Adrenal gland (tissue), 19 donors: ENCODE measurements at places on chromosomes 1 and 21.

GRCh38 chr1:154405747-154406571 lies 816 bp downstream of the IL6R start:
- H3K4me3 ChIP-seq: peak overlapping the region; percentile 80
- H3K4me1 ChIP-seq: peaks cover 24% of the 10 kb centered on the region
- peak overlapping the region; percentile 99 for H3K27ac ChIP-seq
- no peaks in the 10 kb centered on the region for H3K27me3 ChIP-seq
- peak; percentile 96 for DNase-seq

DNA sequence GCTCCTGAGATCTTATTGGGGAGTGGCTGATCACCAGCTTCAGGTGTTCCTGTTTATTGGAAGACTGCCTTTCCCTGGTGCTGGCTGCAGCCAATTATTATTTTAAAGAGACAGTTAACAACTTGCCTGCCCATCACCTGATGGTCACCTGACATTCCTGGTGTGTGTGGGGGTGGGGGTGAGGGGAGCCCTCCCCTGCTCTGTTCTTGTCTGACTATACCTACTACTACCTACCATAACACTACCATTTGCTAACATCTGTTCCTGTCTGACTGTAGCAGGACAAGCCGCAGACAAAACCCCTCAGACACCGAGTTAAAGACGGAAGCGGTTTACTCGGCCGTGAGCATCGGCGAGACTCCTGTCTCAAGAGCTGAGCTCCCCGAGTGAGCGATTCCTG lies 54.9 kb upstream of the NBPF3 start:
- no peaks in the 10 kb centered on the region for H3K4me1 ChIP-seq
- no peak for DNase-seq
- H3K4me3 ChIP-seq: no peak overlapping the region

- H3K27ac ChIP-seq: no peak overlapping the region
- no peaks in the 10 kb centered on the region for H3K27me3 ChIP-seq
- no peak for DNase-seq
- H3K4me1 ChIP-seq: no peaks in the 10 kb centered on the region
- no peak overlapping the region for H3K4me3 ChIP-seq
- no peaks in the 10 kb centered on the region for H3K36me3 ChIP-seq
These were observed 4.1 kb downstream of the MYBPH start for GRCh38 chr1:203171341-203172183.

GRCh38 chr1:158150523-158150922 lies 30.2 kb upstream of the CD1D start:
- no peaks in the 10 kb centered on the region for H3K36me3 ChIP-seq
- DNase-seq: no peak

- DNase-seq: no peak
- no peak overlapping the region for H3K27ac ChIP-seq
- H3K4me1 ChIP-seq: no peaks in the 10 kb centered on the region
- H3K27me3 ChIP-seq: no peaks in the 10 kb centered on the region
- no peak overlapping the region for H3K4me3 ChIP-seq
These were observed 56.9 kb upstream of the IVNS1ABP start for GRCh38 chr1:185373813-185374529.

GRCh38 chr1:209626346-209627026 lies 25.7 kb downstream of the LAMB3 start:
- no peaks in the 10 kb centered on the region for H3K27me3 ChIP-seq
- no peak overlapping the region for H3K4me3 ChIP-seq
- H3K36me3 ChIP-seq: no peaks in the 10 kb centered on the region
- no peak for DNase-seq

- no peaks in the 10 kb centered on the region for H3K27me3 ChIP-seq
- no peak for DNase-seq
- no peak overlapping the region for H3K27ac ChIP-seq
- H3K4me1 ChIP-seq: peaks cover 8% of the 10 kb centered on the region
These were observed 6.2 kb downstream of the ZRANB2 start for GRCh38 chr1:71074681-71075080.

DNA sequence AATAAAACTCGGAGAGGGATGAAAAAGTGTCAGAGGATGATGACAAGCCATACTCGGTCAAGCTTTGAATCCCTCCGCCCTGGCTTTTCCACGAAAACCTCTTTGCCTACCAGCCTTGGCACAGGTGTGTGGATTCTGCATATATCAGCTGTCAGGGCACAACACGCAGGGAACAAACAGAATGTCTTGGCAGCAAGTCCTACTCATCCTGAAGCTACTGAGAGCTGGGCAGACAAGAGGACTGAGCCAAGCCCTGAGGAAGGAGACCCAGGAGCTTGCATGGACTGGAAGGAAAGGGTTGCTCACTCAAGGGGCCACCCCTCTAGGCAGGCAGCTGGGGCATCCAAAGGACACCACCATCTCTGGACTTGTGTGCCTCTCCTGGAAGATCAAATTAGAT lies 132.4 kb downstream of the HMGB4 start:
- no peak overlapping the region for H3K4me3 ChIP-seq
- no peak overlapping the region for H3K27ac ChIP-seq
- H3K36me3 ChIP-seq: no peaks in the 10 kb centered on the region
- H3K27me3 ChIP-seq: no peaks in the 10 kb centered on the region

GRCh38 chr1:235106457-235106856 lies 22.2 kb downstream of the TOMM20 start:
- no peak overlapping the region for H3K27ac ChIP-seq
- H3K36me3 ChIP-seq: peaks cover 30% of the 10 kb centered on the region
